ENCODE measurements at places on chromosomes 1 and 21. TPM values are rescaled to one million over a fixed set of nuclear protein-coding genes. Genes with fewer than 3 reads are reported as not detected.

FMO1 gene
- 8.3 TPM for total RNA-seq

OPTC gene
- not detected for total RNA-seq

CYP2J2 gene
- total RNA-seq = 50.6 TPM

ITGB2 gene
- 8.0 TPM for total RNA-seq

E2F2 gene
- total RNA-seq = 3.5 TPM

C1orf56 gene
- 2.6 TPM for total RNA-seq

RGS16 gene
- total RNA-seq = 8.2 TPM

Measured in muscle of leg (tissue), 16 donors.